ENCODE measurements at places on chromosomes 6 and 20.

GRCh38 chr6:130598021-130598989, 228.9 kb upstream of the SMLR1 start:
- DNase-seq: no peak

DNA sequence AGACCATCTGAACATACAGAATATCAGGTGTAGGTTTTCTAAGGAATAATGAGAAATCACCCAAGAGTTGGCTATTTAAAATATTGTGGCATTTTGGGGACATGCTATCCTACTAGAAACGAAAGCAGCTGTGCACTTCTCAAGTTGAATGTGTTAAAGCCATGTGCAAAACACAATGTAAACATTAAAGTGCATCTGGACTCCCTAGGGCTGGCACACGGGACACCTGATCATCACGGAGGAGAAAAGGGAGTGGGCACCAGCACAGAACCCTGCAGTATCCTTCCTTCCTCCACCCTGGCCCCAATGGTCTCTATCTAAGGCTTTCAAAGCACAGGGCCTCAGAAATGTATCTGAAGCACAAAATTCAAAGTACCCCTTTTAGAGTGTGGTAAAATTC, 94.3 kb downstream of the INSM1 start:
- no peak for DNase-seq

DNA sequence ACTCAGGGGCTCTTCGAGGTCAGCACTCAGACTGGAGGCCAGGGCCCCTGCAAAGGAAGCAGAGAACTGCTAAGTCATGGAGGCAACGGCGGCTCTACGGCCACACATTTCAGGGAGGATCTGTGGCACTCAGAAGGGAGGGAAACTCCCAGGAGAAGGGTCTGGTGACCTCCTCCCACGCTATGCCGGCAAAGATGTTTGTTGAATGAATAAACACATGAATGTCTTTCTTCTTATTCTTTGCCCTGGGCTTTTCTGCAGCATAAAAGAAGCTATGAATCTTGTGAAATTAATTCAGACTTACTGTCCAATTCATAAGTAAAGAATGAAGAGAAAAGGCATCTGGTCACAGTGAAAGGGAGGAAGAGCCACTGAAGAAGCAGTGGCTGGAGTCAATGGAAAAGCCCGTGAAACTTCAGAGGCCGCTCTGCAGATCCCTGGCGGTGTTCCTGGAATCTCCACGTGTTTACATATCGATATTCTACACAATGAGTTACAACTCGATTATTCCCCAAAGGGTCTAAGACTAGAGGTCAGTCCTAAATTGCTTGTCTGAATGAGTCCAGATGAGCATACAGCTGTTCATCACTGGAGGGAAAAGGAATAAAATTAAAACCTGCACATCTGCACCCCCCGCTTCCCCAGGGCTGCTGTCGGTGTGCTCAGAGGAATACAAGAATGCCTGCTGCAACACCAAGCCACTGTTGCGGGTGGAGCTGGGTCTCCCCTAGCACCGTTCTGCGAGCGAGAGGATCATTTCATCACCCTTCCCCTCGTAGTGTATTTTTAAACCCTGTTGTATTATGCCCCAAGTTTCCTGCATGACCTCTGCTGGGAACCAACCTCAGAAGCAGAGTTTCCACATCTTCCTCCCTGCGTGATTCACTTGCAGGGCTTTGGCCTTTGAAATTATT, 25.6 kb downstream of the INSM1 start:
- no peak for DNase-seq

- no peak for DNase-seq
These were observed 7.3 kb downstream of the SIM1 start for GRCh38 chr6:100457311-100457990.

DNA sequence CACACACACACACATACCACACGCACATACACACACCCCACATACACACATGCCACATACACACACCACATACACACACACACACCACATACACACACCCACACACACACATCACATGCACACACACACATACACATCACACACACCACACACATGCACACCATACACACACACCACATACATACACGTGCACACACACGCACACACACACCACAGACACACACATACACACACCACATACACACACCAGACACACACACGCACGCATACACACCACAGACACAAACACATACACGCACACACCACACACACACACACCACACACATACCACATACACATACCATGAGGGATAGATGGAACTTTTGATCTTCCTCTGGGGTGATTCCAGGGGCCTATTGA, 90.2 kb downstream of the DLGAP4 start:
- no peak for DNase-seq

GRCh38 chr6:12950976-12951375, 234.4 kb downstream of the PHACTR1 start:
- DNase-seq: no peak

GRCh38 chr20:8216375-8217200, 84.5 kb downstream of the PLCB1 start:
- no peak for DNase-seq

DNA sequence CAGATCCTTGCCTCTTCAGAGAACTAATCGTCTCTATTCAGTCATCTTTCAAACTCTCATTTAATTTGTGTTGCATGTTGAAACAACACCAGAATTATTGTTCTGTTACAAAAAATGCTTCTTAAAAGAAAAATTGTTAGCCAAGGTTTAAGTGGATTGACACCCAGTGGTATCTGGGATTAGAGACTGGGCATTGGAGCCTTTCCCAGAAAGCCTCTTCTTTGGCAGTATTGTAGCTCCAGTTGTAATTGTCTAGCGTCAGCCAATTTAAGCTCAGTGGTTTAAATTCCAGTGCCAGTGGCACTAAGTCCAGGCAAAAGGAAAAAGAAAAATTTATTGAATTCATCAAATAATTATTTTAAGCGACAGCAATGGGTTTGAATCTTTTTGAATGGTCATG, 801 bp downstream of the CCDC28A start:
- no peak for DNase-seq

DNA sequence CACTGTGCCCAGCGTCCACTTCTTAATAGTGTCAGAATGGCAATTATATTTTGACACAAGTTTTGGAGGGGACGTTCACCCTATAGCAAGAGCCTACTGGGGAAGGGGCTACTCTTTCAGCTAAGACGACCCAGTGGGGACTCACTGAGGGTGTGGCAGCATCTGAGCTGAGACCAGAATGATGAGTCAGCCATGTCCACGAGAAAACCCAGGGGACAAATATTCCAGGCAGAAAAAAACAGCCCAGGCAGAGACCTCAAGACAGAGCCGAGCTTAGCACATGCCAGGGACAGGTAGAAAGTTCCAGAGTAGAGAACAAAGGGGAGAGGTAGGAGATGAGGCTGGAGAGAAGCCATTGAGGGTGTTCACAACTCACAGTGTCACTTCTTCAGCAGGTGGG, 11.2 kb downstream of the CNBD2 start:
- DNase-seq: no peak

DNA sequence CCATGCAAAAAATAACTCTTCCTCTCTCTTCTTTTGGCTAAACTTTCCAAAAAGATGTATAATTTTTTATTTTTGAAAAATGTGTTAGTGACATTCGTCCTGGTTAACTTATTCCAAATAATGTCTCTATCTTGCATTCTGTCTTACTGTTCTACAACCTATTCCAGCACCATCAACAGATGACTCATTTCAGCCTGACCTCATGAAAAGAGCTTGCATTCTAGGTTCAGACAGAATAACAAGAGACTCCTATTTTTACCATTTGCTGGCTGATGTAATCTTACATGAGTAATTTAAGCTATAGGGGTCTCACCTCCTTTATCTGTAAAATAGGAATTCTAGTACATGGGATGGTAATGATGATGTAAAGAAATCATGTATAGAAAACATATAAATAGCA, 109.0 kb downstream of the FUT9 start:
- no peak for DNase-seq

GRCh38 chr20:52031206-52031562, 160.4 kb downstream of the ZFP64 start:
- no peak for DNase-seq

DNA sequence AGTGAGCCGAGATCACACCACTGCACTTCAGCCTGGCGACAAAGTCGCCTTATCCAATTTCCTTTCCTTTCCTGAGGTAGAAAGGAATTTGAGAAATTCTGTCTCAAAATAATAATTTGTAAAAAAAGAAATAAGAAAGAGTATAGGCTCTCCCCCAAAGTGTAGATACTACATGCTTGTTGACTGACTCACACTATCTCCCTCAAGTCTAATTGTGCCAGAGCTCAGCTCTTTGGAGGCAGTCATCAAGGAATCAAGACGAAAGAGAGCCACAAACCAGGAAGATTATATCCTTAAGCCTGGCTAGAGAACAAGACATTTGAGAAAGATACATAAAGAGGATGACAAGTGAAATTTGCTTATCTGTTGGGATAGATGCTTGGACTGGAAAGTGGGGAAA, 3.7 kb upstream of the FKBPL start:
- DNase-seq: no peak

DNA sequence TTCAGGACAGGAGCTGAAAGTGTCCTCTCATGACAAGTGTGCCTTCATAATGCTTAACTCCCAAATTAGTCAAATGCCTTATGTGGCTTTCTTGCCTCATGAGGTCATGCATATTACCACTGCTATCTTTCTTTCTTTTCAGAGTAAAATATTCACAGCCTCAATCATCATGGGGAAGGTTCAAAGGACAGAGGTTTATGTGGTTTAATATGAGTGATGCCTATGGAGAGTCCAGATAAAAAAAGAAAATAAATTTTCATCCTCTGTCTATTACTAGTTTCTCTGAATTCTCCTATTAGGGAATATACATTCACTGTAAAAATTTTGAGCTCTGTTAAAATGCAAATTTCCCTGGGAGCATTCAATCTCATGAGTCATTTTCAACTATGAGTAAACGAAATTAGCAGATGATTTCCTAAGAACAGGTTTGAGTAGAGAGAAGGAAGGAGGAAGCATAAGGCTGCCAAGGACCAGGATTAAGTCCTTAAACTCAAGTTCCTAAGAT, 396.9 kb upstream of the ADGRB3 start:
- DNase-seq: no peak

GRCh38 chr20:12064540-12064939, 146.8 kb downstream of the BTBD3 start:
- DNase-seq: no peak

GRCh38 chr20:13749811-13750210, 34.9 kb downstream of the ESF1 start:
- no peak for DNase-seq

- no peak for DNase-seq
These were observed 586 bp upstream of the HMGA1 start for GRCh38 chr6:34236131-34236442.

DNA sequence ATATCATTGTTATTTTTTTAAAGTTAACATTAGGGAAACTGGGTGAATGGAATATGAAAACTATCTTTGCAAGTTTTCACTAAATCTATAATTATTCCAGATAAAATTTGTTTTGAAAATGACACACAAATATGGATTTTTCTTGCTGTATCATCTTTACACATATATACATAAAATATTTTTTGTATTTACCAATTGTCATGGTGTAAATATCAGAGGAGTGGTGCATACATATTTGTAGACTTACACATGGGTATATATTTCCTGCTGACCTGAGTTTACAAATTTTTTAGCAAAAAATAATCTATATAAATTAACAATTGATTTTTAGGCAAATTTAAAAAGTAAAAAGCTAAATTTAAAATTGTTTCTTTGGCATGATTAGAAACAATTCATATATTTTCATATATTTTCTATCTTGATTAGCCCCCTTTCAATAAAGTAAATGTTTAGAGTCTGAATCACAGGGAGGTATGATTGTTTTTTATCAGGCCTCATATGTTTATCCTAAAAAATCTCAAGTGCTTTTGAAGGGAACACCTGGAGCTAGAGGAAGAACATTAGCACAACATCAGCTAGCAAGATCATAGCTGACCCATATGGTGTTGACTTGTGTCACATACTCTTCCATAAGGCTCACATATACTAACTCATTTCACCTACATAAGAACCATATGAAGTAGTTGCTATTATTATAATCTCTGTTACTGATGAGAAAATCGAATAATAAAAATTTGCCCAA, 671.8 kb upstream of the GJE1 start:
- no peak for DNase-seq

GRCh38 chr6:78577585-78577984, 289.8 kb upstream of the IRAK1BP1 start:
- no peak for DNase-seq

DNA sequence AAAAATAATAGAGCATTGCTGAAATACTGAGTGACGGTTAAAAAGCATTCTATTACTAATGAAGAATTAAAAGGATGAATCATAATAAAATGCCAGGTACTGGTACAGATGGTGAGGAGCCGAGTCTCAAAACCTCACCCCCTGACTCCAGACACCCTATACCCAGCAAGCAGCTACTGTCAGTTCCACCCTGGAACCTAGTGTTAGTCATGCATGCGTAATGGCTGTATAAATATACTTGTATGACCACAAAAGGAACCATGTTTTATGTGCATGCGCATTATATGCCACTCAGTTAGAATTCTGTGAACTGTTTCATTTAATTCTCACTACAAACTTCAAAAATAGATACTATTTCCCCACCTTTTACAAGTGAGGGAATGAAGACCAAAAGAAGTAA, 568.7 kb upstream of the RNF217 start:
- DNase-seq: no peak

DNA sequence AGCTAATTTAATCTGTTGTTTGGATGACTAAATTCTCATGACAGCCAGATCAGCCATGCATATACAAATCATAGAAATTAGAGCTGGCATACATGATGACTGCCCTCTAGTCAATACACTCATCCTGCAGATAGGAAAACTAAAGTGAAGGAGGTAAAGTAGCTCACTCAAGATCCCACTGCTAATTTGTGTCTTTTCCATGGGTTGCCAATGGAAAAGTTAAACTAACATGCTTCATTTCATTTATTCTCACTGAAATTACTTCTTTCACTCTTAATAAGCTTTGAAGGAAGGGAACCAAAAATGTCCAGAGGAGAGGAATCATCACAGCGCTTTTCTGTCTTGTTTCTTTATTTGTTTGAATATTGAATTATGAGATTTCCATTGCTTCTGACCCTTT, 308.2 kb downstream of the GJA1 start:
- no peak for DNase-seq

DNA sequence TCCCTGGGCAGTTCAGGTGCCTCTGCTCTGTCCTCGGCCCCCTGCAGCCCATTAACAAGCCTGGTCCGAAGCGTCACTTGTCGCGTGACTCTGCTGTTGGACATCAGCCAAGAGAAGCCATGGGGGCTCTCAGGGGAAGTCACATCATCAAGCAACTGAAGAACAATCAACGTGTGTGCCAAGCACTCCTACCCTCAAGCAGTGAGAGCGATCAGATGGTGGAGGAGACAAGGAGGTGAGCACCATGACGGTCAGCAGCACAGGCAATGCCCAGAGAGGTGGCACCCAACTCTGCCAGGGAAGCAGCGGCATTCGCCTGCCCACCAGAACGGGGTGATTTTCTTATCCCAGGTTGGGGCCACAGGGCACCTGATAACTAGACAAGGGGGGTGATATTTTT, 132.7 kb downstream of the AGPAT4 start:
- no peak for DNase-seq

GRCh38 chr6:147507162-147508041, 1.1 kb upstream of the SAMD5 start:
- DNase-seq: no peak

- no peak for DNase-seq
These were observed 146.1 kb downstream of the TFAP2A start for GRCh38 chr6:10268611-10269310.

GRCh38 chr20:19730706-19731105, 27.4 kb upstream of the RIN2 start:
- DNase-seq: no peak
